ENCODE measurements at places on chromosomes 2 and 18.

DNA sequence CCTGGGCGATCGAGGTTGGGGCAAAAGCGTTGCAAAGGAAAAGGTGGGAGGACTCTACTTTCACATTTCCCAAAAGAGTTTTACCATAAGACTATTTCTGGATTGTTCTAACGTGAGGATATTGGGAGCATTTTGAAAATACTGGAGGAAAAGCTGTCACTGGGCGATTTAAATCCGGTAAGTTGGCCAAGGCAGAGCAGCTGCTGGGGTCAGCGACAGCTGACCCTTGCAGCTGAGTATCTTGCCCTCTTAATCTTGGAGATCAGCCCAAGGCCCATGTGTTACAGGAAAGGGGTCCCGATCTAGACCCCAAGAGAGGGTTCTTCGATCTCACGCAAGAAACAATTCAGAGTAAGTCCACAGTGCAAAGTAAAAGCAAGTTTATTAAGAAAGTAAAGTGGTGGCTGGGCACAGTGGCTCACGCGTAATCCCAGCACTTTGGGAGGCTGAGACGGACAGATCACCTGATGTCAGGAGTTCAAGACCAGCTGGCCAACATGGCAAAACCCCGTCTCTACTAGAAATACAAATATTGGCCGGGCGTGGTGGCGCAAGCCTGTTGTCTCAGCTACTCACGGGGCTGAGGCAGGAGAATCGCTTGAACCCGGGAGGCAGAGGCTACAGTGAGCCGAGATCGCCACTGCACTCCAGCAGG lies 964 bp upstream of the ST3GAL5 start:
- no peak for DNase-seq

DNA sequence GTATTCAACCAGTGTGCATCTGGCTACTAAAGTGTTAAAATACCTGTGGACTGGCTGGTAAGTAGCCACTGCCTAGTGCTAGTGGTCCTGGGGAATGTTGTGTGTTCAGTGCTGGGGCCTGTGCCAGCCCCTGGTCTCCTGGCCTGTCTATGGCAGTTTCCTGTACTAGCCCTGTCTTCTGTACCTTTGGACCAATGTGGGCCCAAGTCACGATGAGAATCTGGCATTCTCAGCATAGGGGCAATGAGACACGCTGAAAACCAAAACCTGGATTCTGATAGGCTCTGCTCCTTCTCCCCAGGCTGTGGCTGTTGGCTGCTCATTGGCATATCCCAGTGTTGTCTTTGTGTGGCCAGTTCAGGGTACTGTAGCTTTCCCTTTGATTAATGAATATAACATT lies 170.4 kb downstream of the PTPRM start:
- no peak for DNase-seq

DNA sequence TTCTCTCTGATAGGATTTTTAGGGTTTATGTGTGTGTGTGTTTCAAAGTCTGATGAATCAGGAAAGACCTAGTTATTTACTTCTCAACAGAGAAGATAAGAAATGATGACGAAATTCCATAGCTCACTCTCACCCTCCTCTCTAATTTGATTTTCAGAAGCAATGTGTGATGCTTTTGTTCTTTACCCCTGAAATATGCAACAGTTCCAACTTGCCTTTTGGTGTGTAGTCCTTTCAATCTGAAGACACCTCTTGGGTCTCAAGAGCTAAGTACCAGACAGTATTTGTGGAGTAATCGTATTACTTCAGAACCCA lies 18.7 kb upstream of the LCLAT1 start:
- DNase-seq = no peak

GRCh38 chr18:46449033-46449432 lies 208.0 kb downstream of the LOXHD1 start:
- DNase-seq = no peak

GRCh38 chr2:75517547-75518230 lies 43.0 kb downstream of the EVA1A start:
- no peak for DNase-seq

GRCh38 chr2:158500333-158500732 lies 43.6 kb downstream of the PKP4 start:
- DNase-seq = no peak

Measured in stimulated activated CD8-positive, alpha-beta memory T cell treated with anti-CD3 and anti-CD28 coated beads, Interleukin-2, amount 100 ng/mL, for 1 hour (primary cell).